ENCODE measurements at places on chromosomes 4 and X.

DNA sequence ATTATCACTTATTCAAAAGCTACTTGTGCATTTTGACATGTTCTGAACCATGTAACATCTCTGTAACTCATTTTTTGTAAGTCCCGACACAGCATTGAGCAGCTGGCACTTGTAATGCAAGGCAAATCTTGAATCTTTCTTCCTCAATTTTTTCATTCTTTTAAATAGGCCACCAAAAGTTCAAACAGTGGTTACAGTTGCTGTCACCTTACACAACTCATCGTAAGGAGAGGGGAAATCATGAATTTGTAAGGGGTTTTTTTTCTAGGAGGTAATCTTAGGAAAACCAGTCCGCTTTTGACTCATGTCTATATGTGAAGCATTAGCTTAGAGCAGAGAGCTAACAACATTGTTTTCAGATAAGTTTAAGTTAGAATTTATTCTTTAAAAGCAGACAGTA is 124.5 kb downstream of the PDLIM5 start:
- DNase-seq: no peak

DNA sequence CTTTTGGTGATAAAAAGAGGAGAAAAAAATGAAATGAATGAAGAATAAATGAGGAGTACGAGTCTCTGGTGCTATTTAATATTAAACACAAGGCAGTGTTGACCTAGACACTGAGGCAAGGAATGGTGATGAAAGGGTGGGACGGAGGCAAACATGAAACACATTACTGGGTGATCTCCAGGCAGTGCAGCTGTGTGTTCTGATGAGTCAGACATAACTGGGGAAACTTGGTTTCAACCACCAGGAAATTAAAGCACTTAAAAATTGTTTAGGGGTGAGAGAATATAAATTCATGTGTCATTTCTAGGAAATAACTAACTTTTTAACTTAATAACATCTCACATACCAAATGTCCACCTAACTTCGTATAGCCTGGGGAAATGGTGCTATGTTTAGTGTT is 19.7 kb upstream of the CXCL6 start:
- no peak for DNase-seq

GRCh38 chr4:69781458-69782418 is 21.3 kb upstream of the SULT1B1 start:
- DNase-seq: no peak

DNA sequence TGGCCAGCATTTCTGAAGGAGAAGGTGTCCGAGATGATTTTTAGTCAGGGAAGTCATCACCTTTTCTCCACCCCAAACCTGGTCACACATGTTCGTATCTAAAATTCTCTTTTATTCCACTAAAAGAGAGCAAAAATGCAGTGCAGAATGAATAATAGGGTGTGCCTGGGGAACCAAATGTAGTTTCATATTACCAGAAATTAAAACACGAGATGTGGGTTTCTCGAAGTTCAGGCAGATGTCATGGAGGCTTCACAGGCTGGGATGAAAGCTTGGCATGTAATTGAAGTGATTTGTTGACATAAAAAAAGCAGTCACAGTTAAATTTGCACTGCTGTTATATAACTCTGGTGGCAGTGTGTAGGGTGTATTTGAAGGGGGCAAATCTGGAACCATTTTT is 165.5 kb upstream of the PDE5A start:
- no peak for DNase-seq

- DNase-seq: no peak
Measured at GRCh38 chr4:16045687-16046086, 38.1 kb downstream of the PROM1 start.

GRCh38 chr4:189278597-189279165 is 662.0 kb upstream of the FRG1 start:
- DNase-seq: no peak

DNA sequence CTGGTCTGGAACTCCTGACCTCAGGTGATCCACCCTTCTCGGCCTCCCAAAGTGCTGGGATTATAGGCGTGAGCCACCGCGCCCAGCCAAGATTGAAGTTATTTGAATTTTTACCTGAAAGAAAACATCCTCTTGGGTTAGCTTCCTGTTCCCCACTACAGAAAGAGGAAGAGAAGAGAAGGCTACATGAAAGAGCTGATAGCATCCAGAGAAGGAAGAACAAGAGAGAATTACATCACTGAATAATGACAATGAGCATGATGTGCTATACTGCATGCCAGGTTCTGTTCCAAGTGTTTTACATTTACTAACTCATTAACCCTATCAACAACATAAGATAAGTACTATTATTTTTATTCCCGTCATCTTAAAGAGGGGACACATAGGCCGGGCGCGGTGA is 11.5 kb upstream of the TBC1D1 start:
- DNase-seq: no peak

DNA sequence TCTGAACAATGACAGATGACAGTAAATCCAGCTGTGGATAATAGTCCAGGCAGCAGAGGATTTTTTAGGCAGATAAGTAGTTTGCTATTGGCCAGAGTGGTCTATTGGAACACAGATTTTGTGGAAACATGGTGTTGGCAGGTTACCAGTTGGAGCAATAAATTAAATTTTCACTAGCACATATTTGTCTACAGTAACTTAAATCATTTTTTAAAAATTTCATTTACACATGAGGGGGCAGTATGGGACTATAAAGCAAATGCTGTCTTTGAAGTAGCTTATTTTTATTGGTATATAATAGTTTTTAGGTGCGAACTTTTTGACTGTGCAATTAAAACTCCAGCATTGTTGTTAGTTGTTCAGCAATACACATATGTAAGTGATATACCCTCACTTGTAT is 289.8 kb downstream of the ARHGAP10 start:
- no peak for DNase-seq

- DNase-seq: no peak
Measured at GRCh38 chrX:112678831-112679230, 907 bp downstream of the LHFPL1 start.

DNA sequence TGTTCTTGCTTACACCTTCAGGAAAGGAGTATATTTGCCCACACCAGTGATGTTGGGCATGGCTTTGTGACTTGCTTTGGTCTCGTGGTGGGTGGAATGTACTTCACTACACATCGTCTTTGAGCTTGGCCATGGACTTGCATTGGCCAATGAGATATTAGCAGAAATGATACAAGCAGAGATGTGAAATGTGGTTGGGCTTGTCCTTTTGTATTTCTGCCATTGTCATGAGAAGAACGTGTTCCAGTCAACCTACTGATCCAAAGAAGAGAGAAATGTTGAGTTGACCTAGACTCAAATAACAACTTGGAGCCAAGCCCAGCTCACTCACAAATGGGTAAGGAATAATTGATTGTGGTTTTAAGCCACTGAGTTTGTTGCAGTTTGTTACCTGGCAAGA is 138.4 kb upstream of the ARX start:
- no peak for DNase-seq

DNA sequence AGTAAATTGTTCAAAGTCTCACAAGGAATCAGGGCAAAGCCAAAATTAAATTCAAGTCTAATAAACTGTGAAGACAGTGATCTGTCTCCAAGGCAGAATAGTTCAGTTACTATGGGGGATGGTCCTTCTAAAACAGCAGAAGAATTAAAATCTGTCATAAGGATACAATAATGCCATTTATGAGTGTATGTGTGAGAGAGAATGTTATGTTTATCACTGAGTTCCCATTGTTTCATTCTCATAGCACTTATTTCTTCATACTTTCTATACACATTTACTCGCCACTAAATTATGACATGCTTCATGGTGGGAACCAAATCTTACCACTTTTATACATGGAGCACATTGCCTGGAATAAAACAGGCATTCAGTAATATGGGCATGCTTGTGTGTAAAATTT is 102.5 kb downstream of the AMMECR1 start:
- no peak for DNase-seq

- DNase-seq: peak; percentile 56
Measured at GRCh38 chrX:276581-277201, 4.5 kb upstream of the PLCXD1 start.

GRCh38 chr4:96744676-96745075 is 904.8 kb downstream of the PDHA2 start:
- no peak for DNase-seq

DNA sequence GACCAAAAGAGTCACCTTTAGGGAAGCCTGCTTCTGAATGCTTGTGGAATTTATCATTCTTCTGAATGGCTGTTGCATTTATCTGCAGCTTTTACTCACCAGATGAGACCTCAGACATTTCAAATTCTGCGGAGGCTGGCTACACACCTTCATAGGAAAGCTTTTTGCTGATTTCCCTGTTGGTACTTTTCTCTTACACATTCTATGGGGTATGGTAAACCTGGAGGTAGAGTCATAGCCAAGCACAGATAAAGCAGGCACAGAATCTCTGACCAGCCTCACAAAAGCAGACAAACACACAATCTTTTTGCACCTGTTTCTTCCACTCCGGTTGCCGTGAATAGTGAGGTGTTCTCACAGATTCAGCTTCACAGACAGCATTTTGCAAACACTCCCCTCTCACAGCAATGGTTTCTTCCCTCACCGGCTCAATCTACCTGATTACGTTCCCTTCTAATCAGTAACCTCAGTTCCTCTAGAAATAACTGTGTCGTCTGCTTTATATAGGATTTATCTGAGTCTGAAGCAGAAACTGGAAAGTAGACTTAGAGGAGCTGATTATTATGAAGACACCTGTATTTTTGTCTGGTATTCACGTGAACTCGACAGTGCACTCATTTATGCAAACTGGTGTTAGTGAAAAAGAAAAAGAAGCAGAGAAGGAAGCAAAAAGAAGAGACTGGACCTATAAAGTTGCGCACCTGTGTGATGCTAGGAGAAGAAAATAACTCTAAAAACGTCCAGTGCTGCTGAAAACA is 83.1 kb downstream of the DMD start:
- DNase-seq: no peak

DNA sequence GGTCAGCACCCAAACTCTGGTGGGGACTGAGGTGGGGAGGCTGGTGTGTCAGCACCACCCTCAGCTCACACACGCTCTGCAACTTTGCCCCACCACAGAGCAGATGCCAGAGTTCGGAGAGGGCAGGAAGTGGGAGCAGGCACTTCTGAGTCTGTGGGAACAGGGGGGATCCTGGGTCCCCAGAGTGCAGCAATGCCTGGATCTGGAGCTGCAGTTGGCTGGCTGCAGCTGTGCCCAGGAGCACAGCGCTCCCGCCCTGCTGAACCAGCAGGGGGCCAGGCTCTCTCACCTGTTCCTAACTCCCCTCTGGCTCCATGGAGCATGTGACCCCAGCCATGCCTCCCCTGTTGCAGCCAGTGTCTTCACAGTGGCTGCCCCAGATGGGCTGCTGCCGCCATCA is 252.4 kb downstream of the SPOCK3 start:
- DNase-seq: no peak

- no peak for DNase-seq
Measured at GRCh38 chrX:45554736-45555135, 354.1 kb upstream of the DIPK2B start.

DNA sequence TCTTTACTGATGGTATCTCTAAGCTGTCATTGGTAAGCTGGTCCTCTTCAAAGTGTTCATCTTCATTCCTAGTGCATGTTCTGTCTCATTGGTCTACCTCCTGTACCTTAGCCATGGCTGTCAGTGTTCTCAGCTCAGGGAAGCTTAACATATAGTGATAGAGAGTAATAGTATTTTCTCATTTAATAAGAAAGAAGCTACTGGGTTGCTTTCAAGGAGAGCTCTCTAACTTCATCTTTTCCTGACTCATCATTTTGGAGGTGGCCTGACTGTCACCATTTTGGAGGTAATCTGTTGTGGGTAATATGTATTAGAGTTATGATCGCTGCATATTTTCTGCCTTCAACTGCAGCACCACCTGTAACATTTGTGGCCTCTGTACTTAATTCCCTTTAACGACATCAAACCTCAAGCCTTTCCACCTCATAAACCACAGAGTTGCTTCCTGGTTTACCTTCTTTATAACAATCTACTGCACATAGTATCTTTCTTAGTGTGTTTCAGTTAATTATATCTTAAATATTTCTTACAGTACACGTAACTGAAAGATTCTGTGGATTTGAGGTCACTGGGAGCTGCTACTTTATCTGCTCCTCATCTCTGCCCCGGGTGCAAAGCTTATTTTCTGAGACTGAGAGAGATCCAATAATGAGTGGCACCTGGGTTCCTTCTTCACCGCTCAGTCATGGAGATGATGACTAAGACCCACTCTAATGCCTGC is 474.0 kb upstream of the TECRL start:
- DNase-seq: no peak

DNA sequence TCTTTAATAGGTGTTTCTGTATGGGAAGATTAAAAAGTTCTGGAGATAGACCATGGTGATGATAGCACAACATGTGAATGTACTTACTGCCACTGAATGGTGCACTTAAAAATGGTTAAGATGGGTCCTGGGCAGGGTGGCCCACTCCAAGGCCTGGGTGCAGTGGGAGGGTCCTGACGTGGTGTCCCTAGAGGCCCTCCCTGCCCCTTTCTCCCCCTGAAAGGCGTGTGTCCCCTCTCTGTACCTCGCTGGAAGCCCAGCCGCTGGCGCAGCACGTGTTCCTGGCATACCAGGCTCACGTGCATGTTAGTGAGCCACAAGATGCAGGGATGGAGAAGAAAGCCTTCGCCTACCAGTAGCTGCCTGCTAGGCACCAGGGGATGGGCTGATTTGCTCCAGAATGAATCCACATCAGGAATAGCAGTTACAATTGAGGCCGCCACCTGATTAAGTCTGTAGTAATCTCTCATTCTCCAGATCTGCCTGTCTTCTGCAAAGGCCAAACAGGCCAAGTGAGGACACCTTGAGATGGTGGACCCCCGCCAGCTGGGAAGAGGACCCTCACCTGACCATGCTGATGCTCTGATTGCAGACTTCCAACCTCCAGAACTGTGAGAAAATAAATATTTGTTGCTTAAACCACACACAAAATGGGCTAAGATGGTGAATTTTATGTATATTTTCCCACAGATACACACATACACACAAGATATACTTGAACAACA is 67.5 kb downstream of the COQ2 start:
- DNase-seq: no peak

- no peak for DNase-seq
Measured at GRCh38 chr4:101458914-101459313, 111.6 kb upstream of the PPP3CA start.

- DNase-seq: no peak
Measured at GRCh38 chr4:136150046-136150445, 1382.2 kb downstream of the PCDH18 start.

- DNase-seq: no peak
Measured at GRCh38 chr4:113433116-113433515, 328.4 kb downstream of the CAMK2D start.

- peak; percentile 70 for DNase-seq
Measured at GRCh38 chr4:169659716-169660670, 39.6 kb downstream of the CLCN3 start.

DNA sequence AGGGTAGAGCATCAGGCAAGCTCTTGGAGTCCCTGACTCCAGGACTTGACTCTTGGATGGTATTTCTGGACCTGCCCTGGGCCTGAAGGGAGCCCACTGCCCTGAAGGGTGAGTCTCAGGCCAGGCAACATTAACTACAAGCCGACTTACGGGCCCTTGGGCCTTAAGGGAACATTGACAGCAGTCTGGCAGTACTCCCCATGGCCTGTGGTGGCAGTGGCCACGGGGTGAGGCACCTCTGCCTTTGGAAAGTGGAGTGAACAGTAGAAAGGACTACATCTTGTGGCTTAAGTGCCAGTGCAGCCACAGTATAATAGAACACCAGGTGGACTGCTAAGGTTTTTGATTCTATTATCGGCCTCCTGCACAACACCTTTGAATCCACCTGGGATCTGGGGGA is 36.3 kb downstream of the SH3BGRL start:
- DNase-seq: no peak
